Umbilical cord (tissue), 2 donors: ENCODE measurements at places on chromosomes 13 and 19.

DNA sequence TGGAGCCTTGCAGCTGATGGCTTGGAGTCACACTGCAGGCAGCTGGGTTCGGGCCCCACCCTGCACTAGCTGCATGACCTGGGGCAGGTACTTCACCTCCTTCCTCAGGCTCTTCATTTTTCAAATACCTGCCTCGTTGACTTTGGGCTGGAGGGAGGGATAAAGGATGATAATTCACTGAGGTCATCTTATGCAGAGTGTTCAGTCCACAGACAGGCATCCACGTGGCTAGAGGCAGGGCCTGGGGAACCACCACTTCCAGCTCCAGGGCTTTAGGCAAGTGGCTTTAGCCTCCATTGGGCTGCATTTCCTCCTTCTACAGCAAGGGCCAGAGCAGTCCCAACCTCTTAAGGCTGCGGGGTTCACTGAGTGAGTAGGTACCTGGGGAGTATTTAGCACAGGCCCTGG is 84.8 kb downstream of the SIPA1L3 start:
- DNase-seq, result no peak

DNA sequence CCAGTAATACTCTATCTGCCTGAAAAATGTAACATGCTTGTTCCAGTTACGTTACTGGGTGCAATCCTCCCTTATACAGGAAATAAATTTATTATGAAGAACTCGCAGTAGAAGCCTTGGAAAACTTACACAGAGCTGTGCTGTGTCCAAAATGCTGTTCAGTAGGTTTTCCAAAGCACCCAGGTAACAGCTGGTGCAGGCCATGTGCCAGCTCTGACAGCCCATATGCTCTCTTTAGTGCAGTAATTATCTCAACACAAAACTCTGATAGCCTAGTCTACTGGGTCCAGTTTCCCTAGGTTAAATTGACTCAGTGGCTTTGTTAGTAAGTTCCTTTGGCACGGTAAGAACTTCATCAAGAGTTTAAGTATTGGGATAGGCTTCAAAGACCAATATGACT is 120.7 kb upstream of the OBI1 start:
- no peak for DNase-seq

DNA sequence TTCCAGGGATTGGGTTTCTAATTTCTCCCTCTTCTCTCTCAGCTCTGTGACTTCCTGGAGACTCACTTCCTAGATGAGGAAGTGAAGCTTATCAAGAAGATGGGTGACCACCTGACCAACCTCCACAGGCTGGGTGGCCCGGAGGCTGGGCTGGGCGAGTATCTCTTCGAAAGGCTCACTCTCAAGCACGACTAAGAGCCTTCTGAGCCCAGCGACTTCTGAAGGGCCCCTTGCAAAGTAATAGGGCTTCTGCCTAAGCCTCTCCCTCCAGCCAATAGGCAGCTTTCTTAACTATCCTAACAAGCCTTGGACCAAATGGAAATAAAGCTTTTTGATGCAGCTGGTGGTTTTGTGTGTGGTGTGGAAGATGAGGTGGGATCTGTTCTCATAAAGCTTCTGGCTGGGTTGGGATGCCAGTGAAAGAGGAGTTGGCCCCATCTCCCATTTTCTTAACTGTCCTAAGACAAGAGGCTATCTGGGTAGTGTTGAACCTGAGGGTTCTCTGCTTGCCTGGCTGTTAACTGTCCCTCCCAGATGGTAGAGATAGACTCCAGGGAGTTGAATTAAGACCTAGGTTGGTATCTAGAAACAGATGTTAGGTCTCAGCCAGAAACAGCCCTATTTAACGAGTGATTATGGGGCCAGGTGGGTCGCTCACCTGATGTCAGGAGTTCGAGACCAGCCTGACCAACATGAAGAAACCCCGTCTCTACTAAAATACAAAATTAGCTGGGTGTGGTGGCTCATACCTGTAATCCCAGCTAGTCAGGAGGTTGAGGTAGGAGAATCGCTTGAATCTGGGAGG is 1.6 kb downstream of the FTL start:
- no peak for DNase-seq

- DNase-seq, result no peak
Measured at GRCh38 chr13:105327581-105328126, 1207.8 kb downstream of the EFNB2 start.

- no peak for DNase-seq
Measured at GRCh38 chr19:55400281-55401087, 7.1 kb downstream of the UBE2S start.

- DNase-seq, result peak; percentile 95
Measured at GRCh38 chr13:41668130-41668757, 210.9 kb downstream of the RGCC start.

GRCh38 chr13:26946684-26947343 is 186.2 kb upstream of the GPR12 start:
- peak; percentile 42 for DNase-seq
